ENCODE measurements at places on chromosomes 3 and 15.

- DNase-seq: no peak
Observed at GRCh38 chr3:189317911-189318310, 146.1 kb downstream of the TPRG1 start.

DNA sequence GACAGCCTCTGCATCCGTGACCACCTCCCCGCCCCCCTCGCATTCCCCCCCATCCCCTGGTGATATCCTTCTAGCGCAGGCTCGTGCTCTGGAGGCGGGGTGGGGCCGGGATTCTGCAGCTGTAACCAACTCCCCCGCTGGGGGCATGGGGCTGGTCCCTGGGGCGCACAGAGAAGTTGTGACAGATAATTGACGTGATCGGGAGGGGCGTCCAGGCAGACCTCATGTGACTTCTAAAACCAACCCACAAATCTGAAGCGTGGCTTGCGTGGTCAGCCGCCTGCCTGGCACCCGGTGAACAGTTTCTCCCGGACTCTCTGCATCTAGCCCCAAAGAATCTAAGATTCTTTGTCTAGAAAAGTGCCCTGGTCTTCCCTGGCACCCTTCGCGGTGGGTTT is 100.6 kb upstream of the IGF1R start:
- no peak for DNase-seq

DNA sequence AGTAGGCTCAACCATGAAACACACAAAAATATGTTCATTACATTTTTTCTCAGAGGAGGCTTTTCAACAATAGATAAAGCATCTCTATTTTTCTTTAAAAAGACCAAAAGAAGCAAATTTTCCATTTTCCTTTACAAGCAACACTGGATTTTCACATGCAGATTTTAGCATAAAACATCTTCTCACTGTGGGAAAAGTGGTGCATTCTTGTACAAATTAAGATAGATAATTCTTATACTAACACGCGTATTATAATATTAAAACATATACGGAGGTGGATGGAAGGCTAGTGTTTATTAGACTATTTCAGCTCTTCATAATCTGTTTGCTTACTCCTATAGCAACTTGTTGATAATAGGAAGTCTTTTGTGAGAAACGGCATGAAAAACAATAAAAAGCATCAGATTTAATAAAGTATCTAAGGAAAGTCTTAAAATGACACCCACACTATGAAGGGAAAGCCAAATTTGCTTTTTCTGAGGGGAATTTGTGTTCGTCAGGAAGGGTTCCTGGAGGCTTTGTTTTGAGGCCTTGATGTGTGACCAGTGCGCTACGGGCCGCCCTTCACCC is 529.6 kb downstream of the SOX2 start:
- no peak for DNase-seq

DNA sequence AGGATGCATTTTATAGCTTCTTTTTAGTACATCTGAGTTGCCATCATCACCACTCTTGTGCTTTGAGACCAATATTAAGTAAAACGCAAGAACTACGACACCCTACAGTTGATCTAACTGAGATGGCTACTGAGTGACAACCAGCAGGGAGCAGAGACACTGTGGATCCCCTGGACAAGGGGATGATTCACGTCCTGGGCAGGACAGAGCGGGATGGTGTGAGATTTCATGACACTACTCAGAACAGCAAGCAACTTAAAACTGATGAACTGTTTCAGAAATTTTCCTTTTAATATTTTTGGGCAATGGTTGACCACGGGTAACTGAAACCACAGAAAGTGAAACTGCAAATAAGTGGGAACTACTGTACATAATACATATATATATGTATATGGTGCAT is 299.2 kb downstream of the ADAMTS17 start:
- DNase-seq: no peak

DNA sequence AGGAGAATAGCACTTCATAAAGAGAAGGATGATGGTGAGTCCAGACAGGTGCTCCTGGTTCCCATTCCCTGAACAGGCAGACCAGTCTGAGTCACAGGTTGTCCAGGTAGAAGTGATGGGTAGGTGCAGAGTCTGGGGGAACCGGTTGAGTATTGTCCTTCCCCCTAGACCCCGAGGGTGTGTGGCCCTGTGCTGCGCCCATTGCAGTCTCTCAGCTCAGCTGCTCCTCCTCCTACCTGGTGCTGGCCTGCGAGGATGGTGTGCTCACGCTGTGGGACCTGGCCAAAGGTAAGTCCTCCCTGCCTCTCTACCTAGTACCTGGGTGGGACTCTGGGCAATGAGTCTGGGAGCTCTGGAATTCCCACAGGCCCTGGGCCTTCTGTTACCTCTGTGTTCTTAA is 19.8 kb downstream of the MESP1 start:
- DNase-seq: no peak
